ENCODE measurements at places on chromosomes 12 and 14.

GRCh38 chr12:48110691-48111311 lies 4.9 kb upstream of the SENP1 start:
- DNase-seq = no peak

GRCh38 chr14:48983351-48983888 lies 602.8 kb downstream of the RPS29 start:
- no peak for DNase-seq

GRCh38 chr12:50285253-50285652 lies 1.9 kb upstream of the LIMA1 start:
- DNase-seq = no peak

DNA sequence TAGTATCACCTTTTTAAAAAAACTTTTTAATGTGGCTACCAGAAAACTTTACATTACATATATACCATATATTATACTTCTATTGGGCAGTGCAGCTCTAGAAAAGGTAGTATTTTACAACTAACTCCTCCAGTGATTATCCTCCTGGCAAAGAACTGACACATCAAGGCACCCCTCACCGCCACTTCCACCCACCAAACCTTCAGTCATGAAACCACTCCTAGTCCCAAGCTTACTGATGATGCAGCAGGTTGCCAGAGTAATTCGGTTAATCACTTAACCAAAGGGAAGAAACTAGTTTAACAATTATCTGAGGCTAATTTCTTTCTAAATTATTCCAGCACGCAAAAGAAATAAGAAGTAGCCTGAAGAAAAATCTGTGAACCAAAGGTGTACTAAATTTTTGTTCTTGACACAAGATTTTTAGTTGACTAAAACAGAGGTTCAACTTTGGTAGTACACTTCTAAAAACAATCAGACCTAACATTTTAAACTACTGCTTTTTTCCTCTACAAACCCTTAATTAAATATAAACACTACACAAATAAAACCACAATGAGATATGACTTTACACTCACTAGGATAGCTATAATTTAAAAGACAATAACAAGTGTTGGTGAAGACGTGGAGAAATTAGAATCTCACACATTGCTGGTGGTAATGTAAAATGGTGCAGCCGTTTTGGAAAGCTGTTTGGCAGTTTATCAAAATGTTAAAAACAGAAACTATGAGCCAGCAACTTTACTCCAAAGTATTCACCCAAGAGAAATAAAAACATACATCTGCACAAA lies 16.7 kb downstream of the SPPL3 start:
- no peak for DNase-seq

GRCh38 chr12:8637244-8637643 lies 24.6 kb upstream of the AICDA start:
- DNase-seq = no peak

- no peak for DNase-seq
Observed at GRCh38 chr12:49693931-49694444, 13.2 kb downstream of the FMNL3 start.

GRCh38 chr12:7608184-7608911 lies 57.4 kb downstream of the APOBEC1 start:
- no peak for DNase-seq

- DNase-seq = no peak
Observed at GRCh38 chr14:59333668-59334067, 131.5 kb downstream of the GPR135 start.

DNA sequence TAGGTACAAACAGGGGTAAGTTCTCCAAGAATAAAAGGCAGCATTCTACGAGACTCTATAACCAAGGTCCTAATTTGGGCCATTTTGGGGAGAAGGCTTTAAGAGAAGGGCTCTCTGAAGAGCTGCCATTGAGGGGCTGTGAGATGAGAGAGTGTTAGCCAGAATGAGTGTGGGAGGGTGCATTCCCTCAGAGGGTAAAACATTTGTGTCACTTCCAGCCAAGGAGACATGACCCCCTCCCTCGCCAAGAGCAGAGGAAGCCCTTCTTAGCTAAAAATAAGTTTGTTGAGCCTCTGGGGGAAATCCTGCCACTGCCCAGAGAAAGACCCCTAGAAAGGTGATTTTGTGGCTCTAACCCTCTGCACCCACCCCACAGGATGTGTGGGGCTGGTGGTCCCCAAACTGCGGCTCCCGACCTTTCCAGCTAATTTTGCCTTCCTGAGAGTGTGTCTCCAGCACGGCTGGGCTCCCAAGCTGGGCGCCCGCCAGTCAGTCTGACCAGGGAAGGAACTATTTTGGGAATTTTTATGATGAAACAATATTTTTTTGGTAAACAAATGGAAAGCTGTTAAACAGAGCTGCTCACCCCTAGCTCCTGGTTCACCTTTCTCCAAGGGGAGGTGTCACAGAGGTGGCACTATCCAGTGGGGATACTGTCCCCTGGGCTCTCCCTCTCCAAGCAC lies 65.9 kb upstream of the JDP2 start:
- no peak for DNase-seq

DNA sequence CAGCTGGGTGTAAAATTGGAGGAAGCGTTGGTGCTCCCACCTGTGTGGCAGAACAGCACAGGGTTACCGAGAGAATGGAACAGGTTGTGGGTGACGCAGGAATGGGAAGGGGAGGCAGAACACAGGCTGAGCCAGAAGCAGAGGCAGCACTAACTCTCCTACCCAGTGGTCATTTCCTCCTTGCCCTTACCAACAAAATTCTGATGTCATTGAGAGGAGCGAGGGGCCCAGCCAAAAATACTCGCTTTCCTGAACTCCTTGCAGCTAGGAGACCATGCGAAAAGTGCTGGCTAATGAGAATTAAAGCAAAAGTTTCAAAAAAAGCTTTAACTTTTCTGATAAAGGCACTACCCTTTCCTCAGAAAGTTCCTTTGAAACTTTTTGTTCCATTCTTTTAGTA lies 54.4 kb upstream of the HMGA2 start:
- DNase-seq = no peak

DNA sequence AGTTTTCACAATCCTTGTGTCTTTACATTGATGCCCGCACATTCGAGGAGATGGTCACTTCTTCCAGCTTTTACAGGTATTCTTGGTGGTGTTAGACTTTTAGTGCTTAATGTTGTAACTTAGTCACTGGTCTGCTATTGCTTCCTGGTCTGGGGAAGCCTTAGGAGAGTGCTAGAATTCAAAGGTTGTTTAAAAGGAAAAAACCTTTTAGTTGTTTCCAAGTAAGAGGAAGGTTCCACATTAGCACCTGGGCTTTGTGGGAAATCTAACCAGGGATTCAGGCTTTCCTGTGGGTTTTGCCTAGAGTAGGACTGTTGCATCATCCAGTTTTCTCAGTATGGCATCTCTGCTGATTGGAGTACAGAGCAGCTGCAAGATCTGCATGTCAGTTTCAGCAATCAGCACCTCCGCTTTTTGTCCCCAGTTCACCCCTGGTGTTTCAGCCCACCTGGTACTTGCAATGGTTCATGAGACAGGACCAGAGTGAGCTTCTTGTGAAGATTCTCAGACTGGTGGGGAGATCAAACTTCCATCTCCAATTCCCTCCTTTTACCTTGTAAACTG lies 44.0 kb upstream of the PLBD1 start:
- no peak for DNase-seq

DNA sequence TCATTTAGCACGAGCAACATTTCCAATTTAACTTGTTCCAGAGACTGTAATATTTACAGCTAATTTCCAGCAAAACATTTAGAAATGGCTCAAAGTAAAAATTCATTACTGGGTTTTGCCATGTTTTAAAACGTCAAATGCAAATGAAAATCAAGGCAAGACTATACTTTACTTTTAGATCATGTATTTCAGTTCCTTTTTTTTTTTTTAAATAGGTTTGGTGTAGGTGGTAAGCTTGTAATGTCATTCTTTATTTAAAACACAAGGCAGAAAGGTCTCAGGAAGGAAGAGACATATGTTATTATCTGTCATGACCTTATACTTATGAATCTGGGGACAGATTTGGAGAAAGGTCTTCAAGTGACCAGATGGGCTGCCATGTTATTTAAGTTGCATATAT lies 54.1 kb downstream of the GRIP1 start:
- no peak for DNase-seq

DNA sequence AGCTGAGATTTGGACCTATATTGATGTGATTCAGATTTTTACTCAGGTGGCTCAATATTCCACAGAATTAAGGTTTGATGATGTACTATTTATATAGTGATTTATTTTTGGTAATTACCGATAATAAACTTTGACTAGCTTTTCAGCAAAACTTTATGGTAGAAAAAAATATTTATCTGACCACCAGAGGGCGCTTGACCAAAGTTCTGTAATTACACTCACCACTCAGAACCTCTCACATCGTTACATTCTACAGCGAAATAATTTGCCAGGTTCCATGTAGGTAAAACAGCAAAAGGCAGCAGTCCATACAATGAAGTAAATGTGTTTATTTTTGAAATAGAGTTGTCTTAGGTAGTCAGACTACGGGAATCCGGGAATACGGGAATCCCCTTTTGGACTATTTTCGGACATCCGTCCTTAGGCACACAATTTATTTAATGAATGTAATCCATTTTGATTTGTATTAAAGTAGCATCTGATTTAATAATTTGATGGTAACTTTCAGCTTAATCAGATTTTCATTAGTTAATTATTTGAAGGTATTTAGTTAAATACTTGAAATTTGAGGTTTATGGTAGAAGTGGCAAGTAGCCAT lies 143.0 kb upstream of the DDHD1 start:
- DNase-seq = no peak

- DNase-seq = no peak
Observed at GRCh38 chr14:96249029-96249428, 7.0 kb upstream of the BDKRB1 start.

DNA sequence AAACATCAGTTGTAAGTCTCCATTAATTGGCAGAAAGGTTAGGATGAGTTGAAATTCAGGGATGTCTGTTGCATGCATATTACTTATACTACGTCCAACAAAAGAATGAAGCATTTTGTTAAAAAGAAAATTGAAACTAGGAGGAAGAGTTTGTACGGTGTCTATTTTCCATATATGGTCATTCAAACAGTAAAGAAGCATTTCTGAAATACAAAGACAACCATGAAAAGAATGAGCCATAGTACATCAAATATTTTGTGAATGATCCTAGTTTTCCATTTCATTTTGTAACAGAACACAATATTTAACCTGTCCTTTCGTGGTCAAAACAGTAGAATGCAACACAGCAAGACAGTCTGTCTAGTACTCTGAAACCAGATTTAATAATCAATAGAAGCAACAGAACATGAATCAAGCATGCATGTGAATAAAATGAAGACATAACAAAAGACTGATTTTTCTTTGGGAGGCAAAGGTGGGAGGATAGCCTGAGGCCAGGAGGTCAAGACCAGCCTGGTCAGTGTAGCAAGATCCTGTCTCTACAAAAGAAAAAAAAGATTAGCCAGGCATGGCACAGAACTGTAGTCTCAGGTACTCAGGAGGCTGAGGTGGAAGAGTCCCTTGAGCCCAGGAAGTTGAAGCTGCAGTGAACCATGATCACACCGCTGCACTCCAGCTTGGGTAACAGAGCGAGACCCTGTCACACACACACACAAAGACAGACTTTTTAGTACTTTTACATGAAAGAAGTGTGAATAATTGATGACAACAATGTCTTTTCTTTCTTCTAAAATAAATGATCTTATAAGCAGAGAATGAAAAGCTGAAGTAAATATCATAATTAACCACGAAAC lies 156.0 kb downstream of the LRIG3 start:
- no peak for DNase-seq

GRCh38 chr14:68503186-68503825 lies 289.6 kb downstream of the ZFP36L1 start:
- no peak for DNase-seq

- DNase-seq = no peak
Observed at GRCh38 chr14:22179190-22179589, 409.8 kb downstream of the DAD1 start.

DNA sequence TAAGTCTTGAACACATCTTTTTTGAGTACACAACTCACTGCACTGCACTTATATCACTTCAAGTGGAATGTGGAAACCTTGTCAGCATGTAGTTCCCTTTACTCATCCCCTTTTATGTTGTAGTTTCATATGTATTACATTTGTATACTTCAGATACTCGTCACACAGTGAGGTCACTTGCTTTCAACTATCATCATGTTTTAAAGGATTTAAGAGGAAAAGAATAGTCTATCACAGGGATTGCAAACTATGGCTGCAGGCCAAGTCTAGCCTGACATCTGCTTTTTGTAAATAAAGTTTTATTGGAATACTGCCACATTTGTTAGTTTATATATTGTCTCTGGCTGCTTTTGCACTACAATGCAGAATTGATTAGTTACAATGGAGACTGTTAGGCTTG lies 24.3 kb downstream of the CNOT2 start:
- DNase-seq = no peak

- no peak for DNase-seq
Observed at GRCh38 chr12:17062267-17063036, 456.5 kb upstream of the LMO3 start.

DNA sequence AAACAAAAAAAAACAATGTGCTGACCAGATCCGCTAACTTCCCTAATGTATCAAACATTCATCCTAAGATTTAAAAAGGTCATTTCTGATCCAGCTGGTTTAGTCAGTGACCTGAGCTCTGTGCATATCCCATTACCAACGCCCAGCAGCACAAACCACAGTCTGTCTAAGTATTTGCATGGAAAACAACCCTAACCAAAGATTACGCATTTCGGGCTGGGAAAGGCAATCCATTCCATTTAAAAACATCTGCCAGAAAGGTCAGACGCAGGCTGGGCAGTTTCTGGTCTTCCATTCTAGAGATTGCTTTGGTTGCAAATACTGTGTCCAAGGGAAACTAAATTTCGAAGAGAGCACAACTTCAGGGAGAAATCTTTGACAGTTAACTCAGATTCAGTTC lies 234.9 kb downstream of the FLRT2 start:
- no peak for DNase-seq

GRCh38 chr14:97290977-97291376 lies 493.8 kb downstream of the VRK1 start:
- DNase-seq = no peak

GRCh38 chr14:100076606-100077005 lies 11.4 kb downstream of the EVL start:
- DNase-seq = no peak

- no peak for DNase-seq
Observed at GRCh38 chr12:107125833-107126232, 32.5 kb upstream of the CRY1 start.

DNA sequence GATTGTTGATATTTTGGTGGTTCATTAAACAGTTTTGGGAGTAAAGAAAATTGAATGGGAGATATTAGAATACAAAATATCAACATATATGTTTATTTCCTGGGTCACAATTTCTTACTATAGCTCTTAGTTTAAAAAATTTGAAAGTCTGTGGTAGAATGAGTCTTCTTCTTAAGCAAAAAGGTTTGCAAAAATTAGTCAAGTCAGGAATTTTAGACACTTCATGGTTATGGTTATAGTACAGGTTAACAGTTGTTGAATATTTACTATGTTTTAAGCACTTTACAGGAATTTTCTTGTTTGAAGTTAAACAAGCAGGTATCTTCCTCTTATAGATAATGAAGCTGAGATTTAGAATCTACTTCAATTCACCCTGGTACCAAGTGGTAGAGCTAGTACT lies 56.8 kb downstream of the USP15 start:
- DNase-seq = no peak

- DNase-seq = no peak
Observed at GRCh38 chr14:51302295-51303030, 62.4 kb downstream of the TMX1 start.

All from GM18507 (cell line).